ENCODE measurements at places on chromosomes 13 and 19.

DNA sequence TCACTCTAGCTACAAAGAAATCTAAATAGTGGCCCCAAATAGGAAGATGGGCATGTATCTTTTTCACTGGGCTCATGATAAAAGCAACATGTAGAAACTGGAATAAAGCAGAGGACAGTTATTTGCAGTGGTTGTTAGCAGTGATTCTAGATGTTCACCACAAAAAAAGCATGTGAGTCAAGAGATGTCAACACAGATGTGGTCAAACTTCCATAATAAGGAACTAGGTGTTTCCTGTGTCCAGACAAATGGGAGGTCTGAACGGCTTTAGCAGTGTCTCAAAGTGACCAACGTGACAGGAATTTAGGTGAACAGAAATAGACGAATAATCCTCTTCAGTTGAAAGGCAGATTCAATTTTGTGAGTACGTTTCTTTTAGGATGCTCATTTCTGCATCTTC is 162.7 kb downstream of the TBC1D4 start:
- DNase-seq: no peak

GRCh38 chr19:12513531-12514061 is 29.0 kb upstream of the ZNF709 start:
- no peak for DNase-seq

DNA sequence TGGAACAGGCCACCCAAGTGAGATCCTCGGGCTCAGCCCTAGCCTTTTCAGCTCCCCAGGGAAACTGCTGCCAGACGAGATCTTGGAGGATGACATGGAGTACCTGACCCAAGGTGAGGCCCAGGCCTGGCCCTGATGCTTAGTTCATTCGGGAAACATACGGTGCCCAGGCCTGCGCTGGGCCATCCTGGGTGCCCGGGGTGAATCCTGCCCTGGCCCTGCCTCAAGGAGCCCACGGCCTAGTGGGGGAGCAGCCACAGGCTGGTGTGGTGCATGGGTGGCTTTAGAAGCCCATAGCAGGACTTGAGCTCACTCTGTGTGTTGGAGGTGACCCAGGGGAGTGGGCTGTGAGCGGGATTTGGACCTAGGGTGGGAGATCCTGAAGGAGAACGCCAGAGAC is 10.1 kb downstream of the SIX5 start:
- DNase-seq: no peak

DNA sequence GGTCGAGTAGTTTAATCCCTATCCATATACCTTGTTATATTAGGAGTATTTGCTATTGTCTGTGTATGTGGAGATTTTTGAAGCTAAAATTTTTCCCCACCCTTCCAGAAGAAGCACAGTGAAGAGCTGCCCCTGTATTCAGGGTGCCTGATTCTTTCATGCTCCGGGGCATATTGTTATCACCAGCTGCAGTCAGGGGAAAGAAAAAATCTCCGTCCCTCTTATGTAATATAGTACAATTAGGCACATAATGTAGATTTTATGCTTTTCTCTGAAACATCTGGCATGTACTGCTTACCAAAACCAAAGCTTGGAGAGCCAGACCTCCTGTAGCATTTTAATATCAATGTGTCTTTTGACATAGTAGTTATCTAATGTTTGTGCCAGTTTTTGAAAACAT is 214.9 kb upstream of the EDNRB start:
- no peak for DNase-seq

- no peak for DNase-seq
Observed at GRCh38 chr13:30584051-30584731, 33.5 kb upstream of the USPL1 start.

- DNase-seq: no peak
Observed at GRCh38 chr19:32202244-32202643, 143.2 kb upstream of the ZNF507 start.

All from stimulated activated CD4-positive, alpha-beta T cell treated with anti-CD3 and anti-CD28 coated beads, Interleukin-4, amount 100 ng/mL, for 1 hour (primary cell).